Stimulated activated CD4-positive, alpha-beta T cell treated with anti-CD3 and anti-CD28 coated beads, TNF-alpha, amount 100 ng/mL, for 24 hours (primary cell): ENCODE measurements at places on chromosomes 12 and 14.

- no peak for DNase-seq
Measured at GRCh38 chr14:104930526-104931303, 6.0 kb downstream of the PLD4 start.

- DNase-seq: no peak
Measured at GRCh38 chr12:44078273-44078672, 242.4 kb downstream of the TMEM117 start.

GRCh38 chr12:104055686-104056388 is 5.8 kb upstream of the GLT8D2 start:
- no peak for DNase-seq

DNA sequence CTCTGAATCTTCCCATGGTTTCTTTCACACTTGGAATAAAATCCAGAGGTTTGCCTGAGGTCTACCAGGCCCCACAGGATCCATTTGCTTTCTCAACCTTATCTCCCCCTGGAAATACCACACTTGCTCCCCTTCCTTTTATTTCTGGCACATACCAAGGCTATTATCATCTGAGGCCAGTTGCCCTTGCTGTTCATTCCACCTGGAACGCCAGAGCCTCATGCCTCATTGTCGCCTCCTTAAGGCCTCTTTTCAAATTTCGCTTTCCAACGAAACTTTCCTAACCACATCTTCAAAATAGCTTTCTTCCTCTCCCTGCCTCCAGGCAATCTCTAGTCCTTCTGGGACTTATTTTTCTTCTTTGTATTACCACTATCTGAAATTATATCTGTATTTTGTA is 11.2 kb upstream of the LRIG3 start:
- no peak for DNase-seq

DNA sequence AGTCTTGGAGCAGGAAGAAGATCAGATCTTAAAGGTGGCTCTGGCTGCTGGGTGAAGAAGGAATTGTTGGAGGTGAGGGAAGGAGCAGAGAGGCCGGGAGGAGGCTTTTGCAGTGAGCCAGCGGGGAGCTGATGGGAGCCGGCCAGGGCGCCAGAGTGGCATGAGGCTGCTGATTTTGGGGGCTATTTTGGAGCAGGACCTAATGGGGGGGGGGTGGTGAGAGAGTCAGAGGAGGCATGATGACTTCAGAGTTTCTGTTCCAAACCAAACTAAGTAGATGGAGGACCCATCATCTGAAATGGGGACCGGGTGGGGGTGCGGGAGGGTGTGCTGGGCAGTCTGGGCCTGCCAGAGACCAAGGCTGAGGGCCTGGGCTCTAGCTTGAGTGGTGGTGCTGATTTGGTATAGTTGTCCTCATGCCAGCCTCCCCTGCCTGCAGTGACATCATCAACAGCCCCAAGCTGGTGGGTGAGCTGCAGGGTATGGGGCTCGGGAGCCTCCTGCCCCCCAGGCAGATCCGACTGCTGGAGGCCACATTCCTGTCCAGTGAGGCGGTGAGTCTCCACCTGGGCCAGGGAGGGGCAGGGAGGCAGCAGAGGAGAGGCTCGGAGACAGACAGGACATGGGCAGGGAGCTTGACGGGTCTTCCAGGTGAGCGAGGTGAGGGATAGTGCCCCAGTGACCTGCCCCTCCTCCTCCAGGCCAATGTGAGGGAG is 6.2 kb downstream of the TNFAIP2 start:
- DNase-seq: no peak

- no peak for DNase-seq
Measured at GRCh38 chr12:127810041-127810440, 456.9 kb upstream of the TMEM132C start.

- DNase-seq: no peak
Measured at GRCh38 chr14:96737881-96738280, 59.3 kb upstream of the VRK1 start.

- DNase-seq: no peak
Measured at GRCh38 chr12:7450667-7451066, 6.7 kb upstream of the CD163L1 start.

- no peak for DNase-seq
Measured at GRCh38 chr14:56524971-56525677, 54.5 kb upstream of the TMEM260 start.

GRCh38 chr14:104778694-104779331 is 16.7 kb downstream of the AKT1 start:
- no peak for DNase-seq

GRCh38 chr12:43957732-43958372 is 122.0 kb downstream of the TMEM117 start:
- DNase-seq: no peak

GRCh38 chr12:67876305-67876915 is 112.8 kb upstream of the IFNG-AS1 start:
- DNase-seq: no peak

- no peak for DNase-seq
Measured at GRCh38 chr12:62969695-62970094, 34.7 kb upstream of the PPM1H start.

DNA sequence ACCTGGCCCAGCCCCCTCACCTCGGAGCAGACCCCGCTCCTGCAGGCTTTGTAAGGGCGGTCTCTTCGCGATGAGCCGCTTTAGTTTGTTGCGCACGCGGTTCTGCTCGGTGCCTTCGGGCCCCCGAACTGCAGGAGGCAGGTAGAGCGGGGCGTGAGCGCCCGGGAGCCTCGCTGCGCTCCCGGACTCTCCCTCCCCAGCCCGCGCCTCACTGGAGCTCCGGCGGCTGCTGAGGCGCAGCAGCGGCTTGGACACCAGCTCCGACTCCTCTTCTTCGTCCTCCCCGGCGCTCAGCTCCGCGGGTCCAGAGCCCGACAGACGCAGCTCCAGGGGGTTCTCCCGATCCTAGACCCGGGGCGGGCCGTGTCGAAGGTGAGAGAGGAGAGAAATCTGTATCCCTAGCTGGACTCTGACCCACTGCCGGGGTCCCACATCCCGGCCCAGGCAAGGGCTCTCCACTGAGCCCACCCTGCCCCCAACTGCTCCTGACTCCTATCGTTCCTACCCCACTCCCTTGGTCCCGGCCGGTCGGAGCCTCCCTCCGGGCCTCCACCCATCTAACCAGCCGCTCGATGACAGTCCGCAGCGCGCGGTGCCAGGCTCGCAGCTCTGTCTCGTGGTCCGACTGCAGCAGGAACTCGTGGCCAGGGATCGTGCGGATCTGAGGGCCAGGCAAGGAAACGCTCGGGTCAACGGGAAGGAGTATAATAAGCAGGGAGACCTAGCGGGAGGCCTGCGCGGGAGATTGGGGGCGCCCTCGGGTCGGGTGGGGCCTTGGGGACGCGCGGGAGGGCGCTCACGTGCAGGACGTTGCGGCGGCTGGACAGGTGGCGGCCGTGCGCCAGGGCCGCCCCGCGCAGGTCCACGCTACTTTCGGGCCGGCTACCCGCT is 4.2 kb downstream of the ARHGAP9 start:
- no peak for DNase-seq

DNA sequence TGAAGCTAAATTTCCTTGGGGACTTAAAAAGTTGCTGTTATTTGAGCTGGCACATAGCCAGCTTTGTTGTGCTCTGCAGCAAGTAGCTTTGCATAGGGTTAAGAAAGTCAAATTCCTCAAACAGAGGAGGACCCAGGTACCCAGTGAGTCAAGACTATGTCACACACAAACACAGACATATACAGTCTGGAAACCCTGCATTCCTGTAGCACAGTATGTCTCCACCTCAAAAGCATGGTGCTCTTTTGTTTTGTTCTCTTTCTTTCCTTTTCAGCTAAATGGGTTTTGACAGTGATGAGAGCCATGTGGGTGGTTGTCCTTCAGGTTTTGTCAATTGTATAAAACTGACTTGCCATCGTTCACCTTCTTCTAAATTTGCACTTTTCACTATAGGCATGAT is 179.6 kb upstream of the DIO2 start:
- DNase-seq: no peak

DNA sequence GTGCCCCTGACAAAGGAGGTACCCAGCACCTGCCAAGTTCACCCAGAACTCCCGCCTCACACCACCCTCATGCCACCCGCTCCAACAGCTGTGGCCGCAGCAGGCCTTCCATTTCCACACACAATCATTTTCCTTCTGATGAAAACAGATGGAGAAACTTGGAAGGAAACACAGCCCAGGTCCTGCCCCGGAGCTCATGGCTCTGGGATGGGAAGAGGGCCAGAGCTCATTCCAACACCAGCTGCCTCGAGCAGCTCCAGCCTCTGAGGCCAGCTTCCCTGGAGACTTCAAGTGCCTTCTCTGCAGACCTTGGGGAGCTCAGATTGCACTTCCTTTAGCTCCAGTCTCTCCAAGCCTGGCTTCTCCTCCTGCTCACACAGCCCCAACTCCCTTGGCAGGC is 55.1 kb upstream of the CMKLR1 start:
- DNase-seq: no peak

GRCh38 chr14:24888532-24888931 is 161.4 kb downstream of the STXBP6 start:
- no peak for DNase-seq

- DNase-seq: no peak
Measured at GRCh38 chr14:43165651-43166050, 1341.4 kb downstream of the FSCB start.

DNA sequence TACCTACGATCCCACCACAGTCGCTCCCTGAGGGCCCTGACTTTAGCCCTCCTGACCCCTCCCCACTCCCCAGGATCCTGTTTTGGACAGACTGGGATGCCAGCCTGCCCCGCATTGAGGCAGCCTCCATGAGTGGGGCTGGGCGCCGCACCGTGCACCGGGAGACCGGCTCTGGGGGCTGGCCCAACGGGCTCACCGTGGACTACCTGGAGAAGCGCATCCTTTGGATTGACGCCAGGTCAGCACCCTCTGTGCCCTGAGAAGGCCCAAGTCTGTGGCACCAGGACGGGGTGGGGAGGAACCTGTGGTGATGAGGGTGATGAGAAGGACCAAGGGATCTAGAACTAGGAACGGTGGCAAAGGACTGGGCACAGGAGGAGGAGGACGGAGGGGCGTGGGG is 29.9 kb upstream of the LRP1-AS start:
- DNase-seq: no peak

DNA sequence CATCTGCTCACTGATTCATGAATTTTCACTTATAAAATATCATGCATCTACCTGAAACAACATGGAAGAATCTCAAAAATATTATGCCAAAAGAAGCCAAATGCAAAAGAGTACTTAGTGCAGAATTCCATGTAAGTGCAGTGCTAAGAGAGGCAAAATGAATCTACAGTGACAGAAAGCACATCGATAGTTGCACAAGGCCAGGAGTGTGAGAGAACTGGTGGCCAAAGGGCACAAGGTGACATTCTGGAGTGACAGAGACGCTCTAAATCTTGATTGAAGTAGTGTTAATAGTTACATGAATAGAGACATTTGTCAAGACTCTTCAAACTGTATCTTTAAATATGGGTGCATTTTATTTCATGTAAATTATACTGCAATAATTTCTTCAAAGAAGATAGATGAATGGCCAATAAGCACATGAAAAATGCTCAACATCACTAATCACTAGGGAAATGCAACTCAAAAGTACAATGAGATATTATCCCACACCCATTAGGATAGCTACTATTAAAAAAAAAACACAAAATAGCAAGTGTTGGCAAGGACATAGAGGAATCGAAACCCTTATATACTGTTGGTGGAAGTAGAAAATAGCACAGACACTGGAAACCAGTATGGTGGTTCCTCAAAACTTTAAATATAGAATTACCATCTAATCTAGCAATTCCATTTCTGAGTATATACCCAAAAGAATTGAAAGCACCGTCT is 71.7 kb upstream of the KICS2 start:
- DNase-seq: no peak

GRCh38 chr14:103545915-103546651 is 16.4 kb downstream of the BAG5 start:
- DNase-seq: no peak

DNA sequence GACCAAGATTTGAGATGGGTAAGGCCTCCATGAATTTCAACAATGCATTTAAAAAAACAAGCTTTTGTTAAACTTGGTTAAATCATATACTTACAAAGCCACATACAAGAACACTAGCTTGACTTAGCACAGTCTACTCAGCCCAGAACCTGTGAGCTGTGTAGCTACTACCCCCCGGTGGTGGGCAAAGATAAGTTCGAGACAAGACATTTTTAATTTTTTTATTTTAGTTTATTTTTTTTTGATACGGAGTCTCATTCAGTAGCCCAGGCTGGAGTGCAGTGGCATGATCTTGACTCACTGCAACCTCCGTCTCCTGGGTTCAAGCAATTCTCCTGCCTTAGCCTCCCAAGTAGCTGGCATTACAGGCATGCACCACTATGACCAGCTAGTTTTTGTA is 3.7 kb upstream of the NECAP1 start:
- DNase-seq: peak; percentile 35

DNA sequence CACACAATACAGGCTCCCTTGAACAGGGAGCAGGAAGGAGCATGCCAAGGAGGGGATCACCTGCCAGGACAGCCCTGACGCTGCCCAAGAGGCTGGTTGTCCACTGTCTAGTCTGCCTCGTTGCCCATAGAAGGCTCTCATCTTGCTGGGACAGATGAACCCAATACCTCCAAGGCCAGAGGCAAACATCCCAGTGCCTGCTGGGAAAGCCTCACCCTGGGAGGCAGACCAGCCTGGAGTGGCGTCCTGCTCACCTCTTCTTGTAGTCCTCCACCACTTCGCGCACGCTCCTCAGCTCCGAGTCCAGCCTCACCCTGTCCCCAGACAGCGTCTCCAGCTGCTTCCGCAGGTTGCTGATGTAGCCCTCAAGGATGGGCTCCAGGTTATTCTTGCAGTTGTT is 2.4 kb downstream of the KRT73 start:
- DNase-seq: no peak

GRCh38 chr12:49553512-49554088 is 14.3 kb downstream of the MCRS1 start:
- no peak for DNase-seq

- no peak for DNase-seq
Measured at GRCh38 chr12:111636209-111636945, 37.3 kb upstream of the ATXN2 start.

GRCh38 chr14:90317286-90317685 is 14.5 kb downstream of the NRDE2 start:
- no peak for DNase-seq

DNA sequence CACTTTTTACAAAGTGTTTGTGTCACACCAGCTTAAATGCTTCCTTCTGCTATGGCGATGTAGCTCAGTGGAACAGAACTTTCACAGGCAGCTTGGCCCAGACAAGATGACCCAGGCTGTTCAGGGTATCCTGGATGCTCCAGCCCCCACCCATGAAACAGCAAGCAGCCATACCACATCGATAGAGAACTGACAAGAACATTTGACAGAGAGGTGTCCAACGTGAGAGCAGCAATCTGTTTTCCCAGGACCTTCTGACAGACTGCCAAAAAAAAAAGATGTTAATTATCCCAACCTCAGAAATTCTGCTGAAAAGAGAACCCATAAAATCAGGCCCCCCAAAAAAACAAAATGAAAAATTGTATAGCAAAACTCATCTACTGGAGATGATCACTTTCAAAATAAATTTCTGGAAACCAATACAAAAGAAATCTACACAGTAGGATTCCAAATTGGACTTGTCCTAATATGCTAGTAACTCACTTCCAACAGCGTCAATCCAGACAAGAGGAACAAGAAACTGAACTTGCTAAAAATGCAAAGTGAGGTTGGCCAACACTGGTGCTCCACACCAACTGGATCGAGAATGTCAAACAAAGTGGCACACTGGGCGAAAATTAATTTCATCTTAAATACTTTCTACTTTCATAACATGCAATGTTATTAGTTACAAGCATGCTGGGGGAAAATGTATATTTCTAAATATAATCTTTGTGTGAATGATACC is 118.8 kb downstream of the DPF3 start:
- DNase-seq: no peak

- DNase-seq: no peak
Measured at GRCh38 chr14:52840877-52841276, 49.5 kb upstream of the GNPNAT1 start.
